ENCODE measurements at places on chromosomes 11 and 22.
A peak's percentile ranks its signal among the peaks of the same experiment; 100 is the strongest.

DNA sequence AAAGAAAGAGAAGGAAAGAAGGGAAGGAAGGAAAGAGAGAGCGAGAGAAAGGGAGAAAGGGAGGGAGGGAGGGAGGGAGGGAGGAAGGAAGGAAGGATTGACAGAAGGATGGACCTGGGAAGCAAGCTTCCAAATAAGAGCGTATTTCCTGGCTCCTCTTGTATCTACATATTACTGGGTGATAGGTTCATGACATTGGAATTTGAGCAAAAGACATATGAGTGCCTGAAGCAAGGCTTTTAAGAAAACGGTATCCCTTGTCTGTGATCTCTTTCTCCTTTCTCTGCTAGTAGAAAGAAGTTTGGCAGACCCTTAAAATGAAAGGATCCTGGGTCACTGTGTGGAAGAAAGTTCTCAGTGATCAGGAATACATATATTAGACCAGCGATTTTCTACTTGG lies 932.2 kb upstream of the CCDC90B start:
- DNase-seq = no peak

- DNase-seq = no peak
Observed at GRCh38 chr11:2516276-2517015, 71.6 kb downstream of the KCNQ1 start.

GRCh38 chr11:122882189-122882856 lies at the start of gene JHY:
TSS of gene JHY (plus strand) at chr11:122882759. CDS start at chr11:122885850, 3,091 bp downstream.
- peak; percentile 82 for DNase-seq

DNA sequence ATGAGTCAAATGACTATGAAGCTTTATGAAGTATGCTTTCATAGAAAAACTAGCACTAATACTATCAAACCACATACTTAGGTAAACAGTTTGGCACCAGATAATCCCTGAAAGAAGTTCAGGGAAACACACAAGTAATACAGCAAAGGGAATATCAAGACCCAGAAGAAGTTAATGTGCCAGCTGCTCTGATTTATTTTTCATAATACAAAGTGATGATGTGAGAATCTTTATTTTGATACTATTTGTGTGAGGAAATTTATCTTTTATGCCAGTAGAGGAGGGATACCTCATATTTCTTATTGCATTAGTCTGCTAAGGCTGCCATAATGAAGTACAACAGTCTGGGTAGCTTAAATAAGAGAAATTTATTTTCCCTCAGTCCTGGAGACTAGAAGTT lies 67.7 kb upstream of the ANO3 start:
- no peak for DNase-seq

Measured in lower lobe of right lung (tissue), 2 donors.